ENCODE measurements at places on chromosomes 5 and 9.

GRCh38 chr9:76456202-76456926 lies 2.6 kb upstream of the GCNT1 start:
- DNase-seq: no peak

DNA sequence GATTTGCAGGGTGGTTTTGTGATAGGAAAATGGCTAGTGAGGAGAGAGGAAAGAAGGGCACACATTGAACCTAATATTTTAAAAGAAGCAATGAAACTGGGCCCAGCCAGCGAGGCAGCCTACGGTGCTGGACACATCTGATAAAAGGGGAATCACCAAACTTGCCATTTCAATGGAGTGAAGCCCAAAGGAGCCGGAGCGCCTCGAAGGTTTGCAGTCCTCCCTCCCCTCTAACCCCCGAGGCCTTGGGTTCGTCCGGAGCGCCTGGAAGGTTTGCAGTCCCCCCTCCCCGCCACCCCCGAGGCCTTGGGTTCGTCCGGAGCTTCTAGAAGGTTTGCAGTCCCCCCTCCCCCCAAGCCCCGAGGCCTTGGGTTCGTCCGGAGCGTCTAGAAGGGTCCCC lies 132.6 kb downstream of the TENT4A start:
- no peak for DNase-seq

- no peak for DNase-seq
These were observed 44.5 kb downstream of the SECISBP2 start for GRCh38 chr9:89362647-89363310.

DNA sequence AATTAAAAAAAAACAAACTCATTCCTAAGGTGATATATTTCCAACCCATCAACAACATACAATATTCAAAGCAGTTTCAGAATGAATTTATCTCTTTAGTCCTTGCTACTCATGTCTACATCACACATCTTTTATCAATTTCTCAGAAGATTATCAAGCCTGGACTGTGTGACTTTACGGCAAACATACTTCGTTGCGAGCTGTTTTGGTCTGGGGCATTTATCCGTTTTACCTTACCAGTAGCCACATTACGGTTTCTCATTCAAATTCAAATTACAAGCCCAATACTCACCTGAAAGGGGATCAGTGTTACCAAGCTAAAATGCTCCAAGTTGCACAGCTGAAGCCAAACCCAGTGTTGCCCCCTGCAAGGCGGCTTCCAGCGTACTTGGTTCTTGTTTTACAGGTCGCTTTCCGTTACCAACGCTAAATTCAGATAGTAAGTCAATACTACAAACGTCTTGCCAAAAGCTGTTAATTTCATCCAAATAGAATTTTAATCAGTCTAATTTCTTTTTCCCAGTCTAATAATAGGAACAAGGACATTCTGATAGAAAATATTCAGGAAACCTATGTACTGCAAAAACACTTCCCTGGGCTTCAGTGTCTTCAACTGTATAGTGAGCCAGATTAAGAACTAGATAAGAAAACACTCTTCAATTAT lies 1.8 kb downstream of the HNRNPH1 start:
- DNase-seq: no peak

- DNase-seq: no peak
These were observed 20.8 kb upstream of the MATR3 start for GRCh38 chr5:139272471-139273321.

DNA sequence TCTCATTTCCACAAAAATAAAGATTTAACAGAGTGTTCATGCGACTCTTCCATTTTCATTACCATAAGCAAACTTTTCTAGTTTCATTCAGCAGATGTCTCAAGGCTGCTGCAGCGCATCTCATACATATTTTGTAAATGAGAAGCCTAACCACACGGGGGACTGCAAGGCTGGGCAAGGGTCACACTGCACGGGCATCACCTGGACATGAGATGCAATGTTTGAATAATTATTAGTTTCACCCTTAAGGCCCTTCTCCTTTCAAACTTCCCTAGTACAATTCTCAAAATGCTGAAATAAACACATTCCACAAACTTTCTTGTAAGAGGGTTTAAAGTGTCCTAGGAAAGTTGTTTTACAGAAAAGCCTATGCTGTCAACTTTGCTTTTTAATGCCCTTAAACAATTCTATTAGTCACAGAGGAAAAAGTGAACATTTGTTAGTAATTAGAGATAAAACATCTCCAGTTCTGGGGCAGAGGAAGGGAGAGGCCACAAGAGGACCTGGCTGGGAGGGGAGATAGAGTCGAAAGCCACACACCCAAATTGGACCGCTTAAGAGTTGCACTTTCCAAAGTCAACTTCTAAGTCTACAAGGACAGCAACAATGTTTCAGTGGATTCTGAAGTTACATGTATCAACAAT lies 1.3 kb downstream of the DENND1A start:
- no peak for DNase-seq

- no peak for DNase-seq
These were observed 11.1 kb upstream of the LHFPL2 start for GRCh38 chr5:78659714-78660113.

DNA sequence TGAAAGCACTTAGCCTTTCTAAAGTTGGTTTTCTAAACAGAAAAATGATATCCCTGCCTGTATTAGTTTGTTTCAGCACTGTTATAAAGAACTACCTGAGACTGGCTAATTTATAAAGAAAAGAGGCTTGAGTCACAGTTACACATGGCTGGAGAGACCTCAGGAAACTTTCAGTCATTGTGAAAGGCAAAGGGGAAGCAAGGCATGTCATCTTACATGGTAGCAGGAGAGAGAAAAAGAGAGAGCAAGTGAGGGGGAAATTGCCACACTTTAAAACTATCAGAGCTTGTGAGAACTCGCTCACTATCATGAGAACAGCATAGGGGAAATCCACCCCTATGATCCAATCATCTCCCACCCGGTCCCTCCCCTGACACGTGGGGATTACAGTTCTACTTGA lies 64.9 kb downstream of the FAM170A start:
- DNase-seq: no peak
